ENCODE measurements at places on chromosomes 16 and 17.

- no peak for DNase-seq
These were observed 47.9 kb upstream of the TAC4 start for GRCh38 chr17:49895812-49896211.

DNA sequence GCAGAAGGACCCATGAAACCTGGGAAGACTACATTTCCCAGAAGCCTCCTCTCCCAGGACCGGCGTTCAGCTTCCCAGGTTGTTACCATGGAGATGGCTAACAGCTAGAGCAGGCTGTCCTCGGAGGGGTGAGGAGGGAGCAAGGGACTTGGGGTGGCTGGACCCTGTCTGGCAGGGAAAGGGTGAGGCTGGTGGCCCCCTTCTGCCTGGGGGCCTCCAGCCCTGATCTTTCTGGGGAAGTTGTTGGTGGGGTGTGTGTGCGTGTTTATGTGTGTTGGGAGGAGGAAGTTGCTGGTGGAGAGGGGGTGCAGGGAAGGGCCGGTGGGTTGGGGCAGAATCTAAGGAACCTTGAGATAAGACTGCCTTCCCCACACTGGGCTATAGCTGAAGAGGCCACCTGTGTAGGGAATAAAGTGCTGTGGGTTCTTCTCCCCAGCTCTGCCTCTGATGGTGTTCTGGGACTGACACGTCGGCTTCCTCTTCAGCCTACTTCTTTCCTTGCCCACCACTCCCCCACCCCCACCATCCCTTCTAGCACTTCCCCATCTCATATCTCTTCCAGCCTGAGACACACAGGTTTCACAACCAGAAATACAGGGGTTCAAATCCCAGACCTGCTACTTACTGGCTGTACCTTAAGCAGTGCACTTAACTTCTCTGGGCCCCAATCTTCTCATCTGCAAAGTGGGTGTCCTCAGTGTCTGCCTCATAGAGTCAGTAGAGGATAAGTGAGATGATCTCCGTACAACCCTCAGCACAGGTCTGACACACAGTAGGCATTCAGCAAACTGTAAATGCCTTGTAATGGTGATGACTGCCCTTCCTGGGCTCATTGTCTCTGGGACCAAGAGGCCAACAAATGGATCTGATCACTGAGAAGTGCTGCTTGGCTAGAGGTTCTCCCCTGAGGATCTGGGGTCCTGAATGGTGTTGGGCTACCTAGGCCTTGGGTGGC lies at the start of gene DRC7:
Gene DRC7, plus strand, starts transcription at position 82 of the 955 bp plus-strand sequence. CDS start 3,144 bp downstream, outside the sequence.
- DNase-seq = no peak

DNA sequence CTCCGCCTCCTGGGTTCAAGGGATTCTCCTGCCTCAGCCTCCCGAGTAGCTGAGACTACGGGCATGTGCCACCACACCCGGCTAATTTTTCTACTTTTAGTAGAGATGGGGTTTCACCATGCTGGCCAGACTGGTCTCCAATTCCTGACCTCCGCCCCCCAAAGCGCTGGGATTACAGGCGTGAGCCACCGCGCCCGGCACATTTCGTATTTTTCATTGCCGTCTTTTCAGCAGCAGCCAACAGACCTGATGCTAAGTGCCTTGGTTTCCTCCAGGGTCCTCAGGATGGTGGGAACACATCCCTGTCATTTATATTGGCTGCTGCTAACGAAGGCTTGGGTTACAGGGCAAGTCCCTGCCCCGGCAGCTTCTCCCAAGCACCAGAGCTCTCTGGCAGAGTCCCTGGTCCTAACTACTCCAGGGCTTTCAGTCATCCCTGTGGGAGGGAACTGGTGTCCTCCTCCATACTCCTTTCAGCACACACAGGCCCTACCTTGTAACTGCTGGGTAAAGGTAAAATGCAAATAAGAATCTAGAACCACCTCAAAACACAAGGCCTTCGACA lies 1.5 kb upstream of the RNF157 start:
- DNase-seq = no peak

DNA sequence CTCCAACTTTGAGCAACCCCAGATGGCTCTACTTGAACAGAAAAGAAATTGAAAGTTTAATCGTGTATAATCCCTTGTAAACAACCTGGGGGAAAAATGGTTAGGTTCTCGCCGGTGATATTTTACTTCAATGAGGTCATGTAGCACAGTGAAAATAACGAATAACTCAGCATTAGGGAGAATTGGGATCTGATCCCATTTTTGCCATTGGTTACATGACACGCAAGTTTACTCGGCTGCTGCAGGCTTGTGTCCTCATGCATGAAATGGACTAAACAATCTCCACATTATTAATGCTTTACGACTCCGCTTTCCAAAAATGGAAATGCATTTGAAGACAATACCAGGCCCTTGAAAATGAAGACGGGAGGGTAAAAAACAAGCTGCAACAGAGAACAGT lies 45.5 kb upstream of the LRRC37A3 start:
- DNase-seq = no peak

- peak; percentile 15 for DNase-seq
These were observed 999 bp downstream of the XYLT1 start for GRCh38 chr16:17469741-17470181.

GRCh38 chr17:32341141-32341856 lies 674 bp downstream of the C17orf75 start:
- DNase-seq = peak; percentile 30

DNA sequence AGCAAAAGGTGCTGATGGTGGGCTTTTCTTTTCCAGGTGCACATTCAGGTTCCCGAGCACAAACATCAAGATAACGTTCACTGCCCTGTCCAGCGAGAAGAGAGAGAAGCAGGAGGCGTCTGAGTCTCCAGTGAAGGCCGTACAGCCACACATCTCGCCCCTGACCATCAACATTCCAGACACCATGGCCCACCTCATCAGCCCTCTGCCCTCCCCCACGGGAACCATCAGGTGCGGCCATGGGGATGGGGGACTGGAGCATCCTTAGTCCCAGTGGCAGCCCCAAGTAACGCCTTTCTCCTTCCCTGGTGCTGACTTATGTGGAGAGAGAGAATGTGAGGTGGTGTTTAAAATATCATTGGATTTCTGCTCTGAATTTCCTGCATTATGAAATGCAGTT lies 43.8 kb downstream of the FOXK2 start:
- DNase-seq = no peak

DNA sequence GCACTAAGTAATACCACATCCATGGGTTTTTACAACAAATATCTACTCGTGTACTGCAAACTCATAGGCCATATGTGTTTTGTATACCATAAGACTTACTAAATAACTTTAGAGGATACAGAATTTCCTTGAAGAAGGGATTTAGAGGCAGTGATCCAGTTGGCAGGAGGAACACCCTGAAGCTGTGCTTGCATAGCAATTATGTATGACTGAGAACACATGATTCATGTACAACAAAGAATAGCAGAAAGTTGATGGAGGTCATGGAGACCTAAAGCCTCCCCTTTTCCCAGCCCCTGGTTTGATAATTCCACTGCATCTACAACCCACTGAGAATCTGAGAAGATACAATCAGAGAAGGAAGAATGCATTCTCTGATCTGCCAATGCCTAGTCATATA lies 83.8 kb upstream of the PMFBP1 start:
- no peak for DNase-seq

DNA sequence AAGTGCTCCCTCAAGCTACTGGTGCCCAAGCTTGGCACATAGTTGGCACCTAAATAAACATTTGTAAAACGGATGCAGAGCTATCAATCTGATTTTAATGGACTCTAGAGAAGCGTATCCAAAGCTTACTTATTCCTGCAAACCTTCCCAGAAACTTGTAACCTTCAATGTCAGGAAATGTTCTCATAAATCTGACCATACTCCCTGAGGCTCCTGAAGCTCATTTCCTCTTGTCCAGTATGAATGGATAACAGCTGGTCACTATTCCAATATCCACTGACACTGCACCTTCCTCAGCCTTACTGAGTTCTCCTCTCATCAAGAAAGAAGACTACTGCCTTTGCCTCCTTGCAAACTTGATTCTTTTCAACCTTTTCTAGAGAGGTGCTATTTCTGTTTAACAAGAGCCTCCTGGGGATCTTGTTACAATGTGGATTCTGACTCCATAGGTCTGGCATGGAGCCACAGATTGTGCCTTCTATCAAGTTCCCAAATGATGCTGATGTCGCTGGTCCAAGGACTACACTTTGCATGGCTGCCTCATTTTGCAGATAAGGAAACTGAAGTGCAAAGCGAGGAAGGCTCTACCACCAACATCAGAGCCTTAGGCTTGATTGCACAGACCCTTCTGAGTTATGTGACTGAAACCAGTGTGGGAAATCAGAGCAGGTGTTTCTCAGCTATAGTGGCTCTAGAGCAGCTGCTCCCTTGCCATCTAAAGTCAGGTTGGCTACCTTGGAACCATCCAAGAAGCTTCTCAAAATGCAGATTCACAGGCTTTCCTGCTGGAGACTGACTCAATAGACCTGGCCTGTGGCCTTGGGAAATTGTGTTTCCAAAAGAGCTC lies 377.8 kb downstream of the SOX9 start:
- no peak for DNase-seq

- DNase-seq = peak; percentile 53
These were observed 1.8 kb upstream of the UBTF start for GRCh38 chr17:44221084-44221861.

- DNase-seq = no peak
These were observed 7.1 kb downstream of the MRM3 start for GRCh38 chr17:789160-789840.

- no peak for DNase-seq
These were observed 38.6 kb upstream of the TENT4B start for GRCh38 chr16:50114357-50115129.

GRCh38 chr16:9787717-9788116 lies 394.5 kb downstream of the GRIN2A start:
- no peak for DNase-seq

DNA sequence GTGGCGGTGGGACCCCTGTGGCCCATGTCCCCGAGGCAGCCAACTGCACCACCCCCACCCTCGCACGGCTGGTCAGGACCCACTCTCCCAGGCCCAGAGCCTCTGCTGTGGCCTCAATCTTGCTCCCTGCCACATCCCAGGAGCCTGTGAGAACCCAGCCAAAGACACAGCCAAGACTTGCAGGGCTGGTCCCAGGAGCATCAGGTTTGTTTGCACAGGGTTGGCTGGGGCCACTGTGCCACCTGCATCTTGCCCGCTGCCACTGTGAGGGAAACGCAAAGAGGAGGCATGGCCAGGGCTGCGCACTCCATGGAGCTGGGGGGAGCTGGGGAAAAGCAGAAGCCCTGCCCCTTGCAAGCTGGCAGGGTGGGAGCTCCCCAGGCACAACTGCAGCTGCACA lies 92.5 kb downstream of the SSH2 start:
- DNase-seq = no peak

DNA sequence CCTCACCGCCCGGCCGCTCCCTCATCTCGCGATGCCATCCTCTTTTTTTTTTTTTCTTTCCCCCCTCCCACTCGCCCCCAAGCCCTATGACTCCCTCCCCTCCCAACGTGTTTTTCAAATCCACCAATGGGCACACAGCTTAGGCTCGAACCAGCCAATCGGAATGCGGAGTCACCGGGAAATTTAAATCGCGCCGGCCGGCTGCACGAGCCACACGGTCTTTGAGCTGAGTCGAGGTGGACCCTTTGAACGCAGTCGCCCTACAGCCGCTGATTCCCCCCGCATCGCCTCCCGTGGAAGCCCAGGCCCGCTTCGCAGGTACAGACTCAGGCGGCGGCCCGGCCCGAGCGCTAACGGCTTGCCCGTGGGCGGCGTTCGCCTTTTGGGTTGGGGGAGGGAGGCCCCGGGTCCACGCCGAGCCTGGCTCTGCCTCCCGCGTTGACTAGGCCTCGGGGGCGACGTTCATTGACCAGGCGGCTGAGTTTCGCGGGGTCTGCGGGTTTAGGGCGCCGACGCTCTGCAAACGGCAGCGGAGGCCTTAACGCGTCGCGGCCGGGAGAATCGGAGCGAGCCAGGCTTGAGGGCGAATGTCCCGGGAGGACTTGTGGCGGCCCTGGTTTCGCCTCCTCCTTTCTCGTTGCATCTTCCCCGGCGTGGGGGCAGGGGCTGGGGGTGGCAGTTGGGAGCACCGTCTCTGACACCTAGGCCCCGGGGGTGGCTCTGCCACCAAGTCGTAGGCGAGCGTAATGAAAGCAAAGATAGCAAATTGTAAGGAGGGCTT lies at the start of gene KPNA2:
Gene KPNA2, plus strand, starts transcription at position 213 of the 781 bp plus-strand sequence. CDS start 1,398 bp downstream, outside the sequence.
- DNase-seq = peak; percentile 86

GRCh38 chr16:47150067-47150466 lies 6.3 kb upstream of the NETO2 start:
- DNase-seq = no peak

GRCh38 chr16:12257926-12258561 lies 281.5 kb downstream of the SNX29 start:
- DNase-seq = no peak
